ENCODE measurements at places on chromosomes 16 and 17.

DNA sequence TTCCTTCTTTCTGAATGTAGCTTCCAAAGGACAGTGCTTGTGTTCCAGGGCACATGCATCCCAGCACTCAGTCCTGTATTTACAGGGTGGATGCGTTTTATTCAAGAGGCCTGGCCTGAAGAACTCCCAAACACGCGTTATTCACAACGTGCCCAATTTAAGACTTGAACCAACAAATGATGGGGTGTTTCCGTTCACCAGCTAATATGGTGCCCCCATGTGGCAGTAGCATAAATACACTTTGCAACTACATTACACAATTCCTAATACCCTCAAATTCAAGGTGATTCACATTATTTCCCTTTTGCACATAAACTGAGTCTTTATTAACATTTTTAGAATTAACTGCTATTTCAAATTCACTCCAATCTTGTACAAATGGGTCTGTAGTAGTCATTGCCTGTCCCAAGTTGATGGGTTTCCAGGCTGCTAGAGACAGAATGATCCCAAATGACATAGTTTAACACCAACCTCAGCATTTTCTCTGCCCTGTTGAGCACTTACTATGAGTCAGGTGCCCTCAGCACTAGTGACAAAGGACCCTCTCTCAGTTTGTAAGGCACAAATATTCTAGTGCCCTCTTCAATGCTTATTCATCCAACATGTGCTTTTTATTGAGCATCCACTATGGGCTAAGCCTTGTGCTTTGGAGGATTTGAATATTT, 26.9 kb downstream of the HSD17B2 start:
- DNase-seq, result no peak

GRCh38 chr17:64162554-64162953, 32.6 kb upstream of the ERN1 start:
- no peak for DNase-seq

DNA sequence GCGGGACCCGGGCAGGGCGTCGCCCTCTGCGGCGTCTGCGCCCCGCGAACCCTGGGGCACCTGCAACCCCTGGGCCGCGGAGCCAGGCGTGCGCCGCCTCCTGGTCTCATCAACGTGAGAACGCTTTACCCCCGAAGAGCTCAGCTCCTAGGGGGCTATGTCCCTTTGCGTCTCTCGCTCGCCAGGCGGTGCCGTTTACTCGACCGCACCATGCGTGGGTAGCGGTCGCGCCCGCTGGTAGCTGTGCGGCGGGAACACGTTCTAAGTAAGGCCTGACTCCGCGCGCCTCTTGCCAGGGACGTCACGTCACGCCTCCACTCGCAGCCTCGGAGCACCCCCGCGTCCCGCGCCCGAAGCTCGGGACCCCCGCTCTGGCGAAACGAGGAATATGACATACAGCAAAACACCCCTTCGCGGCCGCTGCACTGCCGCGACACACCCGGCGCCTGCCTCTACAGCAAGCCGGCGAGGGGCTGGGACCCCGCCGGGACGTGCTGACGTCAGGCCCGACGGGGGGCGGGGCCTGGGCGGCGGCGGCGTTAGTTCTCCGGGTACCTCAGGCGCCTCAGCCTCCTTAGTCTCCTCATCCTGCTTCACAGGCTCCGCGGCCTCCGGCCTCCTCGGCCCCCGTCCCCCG, at the start of gene RAB11FIP3:
Gene RAB11FIP3 (plus strand): TSS at position 568 of the 637 bp plus-strand sequence. CDS start 358 bp downstream, outside the sequence.
- peak; percentile 78 for DNase-seq

DNA sequence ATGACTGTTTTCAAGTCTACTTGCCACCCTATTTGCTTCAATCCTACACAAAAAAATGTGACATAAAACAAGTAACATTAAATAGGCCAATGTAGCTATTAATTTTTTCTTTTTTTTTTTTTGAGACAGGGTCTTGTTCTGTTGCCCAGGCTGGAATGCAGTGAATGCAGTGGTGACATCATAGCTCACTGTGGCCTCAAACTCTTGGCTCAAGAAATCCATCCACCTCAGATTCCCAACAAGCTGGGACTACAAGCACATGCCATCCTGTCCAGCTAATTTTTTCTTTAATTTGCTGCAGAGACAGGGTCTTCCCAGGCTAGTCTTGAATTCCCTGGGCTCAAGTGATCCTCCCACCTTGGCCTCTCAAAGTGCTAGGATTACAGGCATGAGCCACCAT, 29.4 kb downstream of the ANKFY1 start:
- no peak for DNase-seq

- no peak for DNase-seq
Observed at GRCh38 chr17:78853926-78854394, 13.3 kb upstream of the USP36 start.

DNA sequence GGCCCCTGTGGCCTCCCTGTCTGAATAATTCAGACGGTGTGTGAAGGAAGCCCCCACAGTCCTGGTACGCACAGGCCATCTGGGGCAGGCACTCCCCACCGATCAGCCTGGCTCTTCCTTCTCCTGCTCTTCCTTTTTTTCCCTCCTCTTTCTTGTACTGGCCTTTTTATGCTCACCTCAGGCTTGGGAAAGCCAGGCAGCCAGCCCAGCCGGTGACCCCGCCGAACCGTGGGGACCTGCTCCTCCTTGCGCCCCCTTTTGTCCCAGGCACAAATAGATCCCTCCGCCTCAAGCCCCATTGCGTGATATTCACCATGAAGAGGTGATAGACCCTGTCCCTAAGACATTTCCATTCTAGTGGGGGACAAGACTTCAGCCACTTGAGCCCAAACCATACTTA, 80.2 kb upstream of the BRD7 start:
- DNase-seq, result no peak

DNA sequence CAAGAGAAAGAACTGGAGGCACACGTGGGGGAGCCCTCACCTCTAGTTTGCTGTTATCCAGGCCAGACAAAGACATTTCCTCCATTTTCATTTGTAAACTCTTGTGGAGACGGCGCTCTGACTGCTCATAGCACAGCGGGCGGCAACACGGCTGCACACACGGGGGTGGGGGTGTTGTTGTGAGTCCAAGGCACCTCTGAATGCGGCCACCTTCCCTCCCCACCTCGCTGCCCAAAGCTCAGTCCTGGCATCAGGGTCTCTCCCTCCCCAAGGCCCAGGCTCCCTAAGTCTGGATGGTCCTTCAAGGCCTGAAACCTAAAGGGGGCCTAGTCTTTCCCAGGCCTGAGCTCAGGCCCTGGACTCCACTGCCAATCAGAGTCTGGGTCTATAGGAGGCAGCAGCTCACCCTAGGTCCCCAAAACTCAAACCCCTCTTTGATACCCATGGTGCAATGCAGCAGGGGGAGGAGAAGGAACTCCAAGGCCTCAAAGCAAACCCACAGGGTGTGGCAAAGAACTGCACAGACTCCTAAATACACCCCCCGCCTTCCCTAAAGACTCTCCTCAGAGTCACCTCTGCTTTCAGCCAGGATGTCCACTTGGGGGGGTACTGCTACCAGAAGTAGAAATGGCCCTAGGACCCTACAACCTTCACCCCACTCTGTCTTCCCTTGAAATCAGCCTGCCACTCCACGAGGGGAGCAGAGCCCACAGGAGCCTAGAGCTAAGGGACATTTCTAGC, 1.5 kb downstream of the ATXN7L3 start:
- DNase-seq, result no peak

GRCh38 chr17:44417553-44417952, 28.1 kb upstream of the ITGA2B start:
- DNase-seq, result no peak

- DNase-seq, result no peak
Observed at GRCh38 chr17:32477220-32477619, 9.6 kb upstream of the CDK5R1 start.

DNA sequence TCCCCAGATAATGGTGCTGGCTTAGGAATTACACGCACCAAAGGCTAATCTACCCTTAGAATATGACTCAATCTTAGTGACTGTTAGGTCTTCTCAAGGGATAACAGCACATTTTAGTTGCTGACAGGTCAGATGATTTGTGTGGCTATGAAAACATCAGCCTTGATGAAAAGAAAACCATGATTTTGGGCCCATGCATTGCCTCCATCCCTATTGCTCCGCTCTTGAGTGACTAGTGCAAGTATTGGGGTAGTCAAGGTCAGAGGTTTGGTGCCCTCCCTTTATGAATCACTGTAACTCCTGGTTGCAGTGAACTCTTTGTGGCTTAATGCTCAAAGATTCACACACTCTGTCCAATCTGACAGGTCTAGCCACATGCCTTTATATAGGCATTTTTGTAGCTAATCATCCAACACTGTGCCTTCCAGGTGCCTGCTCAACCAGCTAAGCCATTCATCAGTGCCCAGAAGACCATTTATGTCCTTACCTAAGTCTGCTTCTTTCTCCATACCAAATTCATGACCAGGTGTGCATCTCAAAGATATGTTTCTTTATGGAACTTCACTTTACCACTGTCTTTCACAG, 251.6 kb downstream of the KCNJ2 start:
- DNase-seq, result no peak

- DNase-seq, result no peak
Observed at GRCh38 chr17:55198690-55199370, 65.9 kb upstream of the HLF start.
